Psoas muscle (tissue), 8 donors: ENCODE measurements at places on chromosomes 7 and 10. TPM values are rescaled to one million over a fixed set of nuclear protein-coding genes. Genes with fewer than 3 reads are reported as not detected.

CCDC71L gene
- 12.4 TPM for total RNA-seq

TMEM176A gene
- total RNA-seq: 4.7 TPM

TFAM gene
- total RNA-seq: 36.0 TPM

PAOX gene
- 3.5 TPM for total RNA-seq

DNA sequence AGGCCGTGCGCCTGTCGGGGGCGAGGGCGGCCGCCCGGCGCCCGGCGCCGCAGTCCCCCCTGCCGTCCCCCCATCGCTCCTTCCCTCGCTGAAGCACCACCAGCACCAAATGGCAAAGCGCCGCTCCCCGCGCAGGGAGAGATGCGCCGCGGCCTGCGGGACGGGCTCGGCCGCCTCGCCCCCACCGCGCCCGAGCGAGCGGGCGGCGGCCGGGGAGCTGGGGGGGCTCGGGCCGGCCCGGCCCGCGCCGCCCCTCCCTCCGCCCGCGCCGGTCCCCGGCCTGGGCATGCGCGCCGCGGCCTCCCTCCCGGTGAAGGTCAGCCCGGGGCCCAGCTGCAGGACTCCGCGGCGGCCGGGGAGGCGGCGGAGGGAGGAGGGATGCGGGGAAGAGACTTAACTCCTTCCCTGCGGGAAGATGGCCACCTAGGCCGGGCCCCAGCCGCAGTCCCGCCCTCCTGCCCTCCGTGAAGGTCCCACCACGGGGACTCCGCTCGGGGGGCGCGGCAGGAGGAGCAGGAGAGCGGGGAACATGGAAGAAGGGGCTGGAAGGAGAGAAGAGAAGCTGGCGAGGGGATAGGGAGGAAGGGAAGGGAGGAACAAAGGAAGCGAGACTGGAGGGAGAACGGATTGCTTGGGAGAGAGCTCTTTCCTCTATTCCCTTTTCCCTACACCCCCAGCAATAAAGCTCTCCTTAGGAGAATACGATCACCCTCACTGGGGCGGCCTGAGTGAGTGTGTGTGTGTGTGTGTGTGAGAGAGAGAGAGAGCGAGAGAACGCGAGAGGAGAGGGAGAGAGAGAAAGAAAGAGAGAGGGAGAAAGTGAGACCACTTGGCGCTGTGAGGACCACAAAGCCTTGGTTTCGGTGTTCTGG, 3.4 kb upstream of the SMARCD3 start:
- DNase-seq: peak; percentile 84

GRCh38 chr7:137690635-137691034, 156.1 kb downstream of the DGKI start:
- DNase-seq: no peak

DNA sequence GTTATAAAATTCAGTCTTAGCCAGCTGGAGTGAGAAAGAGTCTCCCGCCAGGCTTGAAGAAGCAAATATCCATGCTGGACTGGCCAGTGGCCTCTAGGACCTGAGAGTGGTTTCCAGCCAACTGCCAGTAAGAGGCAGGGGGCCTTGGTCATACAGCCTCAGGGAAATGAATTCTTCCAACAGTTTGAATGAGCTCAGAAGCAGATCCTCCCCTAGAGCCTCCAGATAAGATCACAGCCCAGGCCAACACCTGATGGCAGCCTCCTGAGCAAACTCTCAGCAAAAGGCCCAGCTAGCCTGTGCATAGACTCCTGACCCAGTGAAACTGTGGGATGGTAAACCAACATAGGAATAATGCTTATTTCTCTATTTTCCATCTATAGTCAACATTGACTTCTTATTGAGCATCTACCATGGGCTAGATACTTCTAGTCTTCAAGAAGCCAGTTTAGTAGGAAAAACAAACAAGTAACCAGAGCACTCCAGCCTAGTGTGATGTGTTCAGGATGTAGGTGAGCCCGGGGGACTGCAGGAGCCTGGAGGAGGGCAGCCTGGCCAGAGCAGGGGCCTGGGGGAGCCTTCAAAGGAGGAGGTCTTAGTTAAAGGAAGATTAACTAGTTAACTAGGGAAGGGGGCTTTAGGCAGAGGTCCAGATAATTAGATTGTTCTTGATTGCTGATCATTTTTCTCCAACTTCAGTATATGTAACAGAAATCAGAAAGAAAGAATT, 115.4 kb upstream of the ADO start:
- DNase-seq: no peak

- no peak for DNase-seq
These were observed 78.7 kb upstream of the SVIL start for GRCh38 chr10:29713450-29713849.

DNA sequence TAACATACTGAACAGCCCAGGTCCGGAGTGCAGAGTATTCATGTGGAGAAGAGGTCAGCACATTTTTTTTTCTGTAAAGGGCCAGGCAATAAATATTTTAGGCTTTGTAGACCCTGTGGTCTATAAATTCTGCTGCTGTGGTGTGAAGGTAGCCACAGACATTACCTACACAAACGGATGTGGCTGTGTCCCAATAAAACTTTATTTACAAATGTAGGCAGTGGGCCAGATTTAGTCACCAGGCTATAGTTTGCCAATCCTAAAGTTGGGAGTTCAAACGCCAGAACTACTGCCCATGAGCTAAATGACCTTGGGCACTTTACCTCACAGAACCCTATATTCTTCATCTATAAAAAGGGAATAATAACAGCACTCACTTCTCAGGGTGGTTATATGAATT, 13.4 kb downstream of the FAM53B start:
- DNase-seq: no peak

DNA sequence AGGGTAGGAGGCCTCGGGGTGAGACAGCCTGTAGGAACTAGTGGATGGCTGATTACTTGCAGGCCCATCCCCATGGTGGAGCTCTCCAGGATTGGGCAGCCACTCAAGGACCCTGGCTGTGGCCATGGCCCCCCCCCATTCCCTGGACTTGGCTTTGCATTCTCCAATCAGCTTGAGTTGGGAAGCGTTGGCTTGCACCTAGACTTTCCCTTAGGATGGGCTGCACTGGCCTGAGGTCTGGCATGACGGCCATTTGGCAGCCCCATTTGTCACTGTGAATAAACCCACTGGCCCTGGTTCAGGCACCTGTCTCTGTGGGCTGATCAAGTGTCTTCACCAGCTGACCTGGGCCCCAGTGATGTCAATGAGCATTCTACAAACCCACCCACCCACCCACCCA, 41.4 kb downstream of the RAMP3 start:
- peak; percentile 13 for DNase-seq

GRCh38 chr10:122494833-122495232, 33.5 kb downstream of the HTRA1 start:
- peak; percentile 80 for DNase-seq

DNA sequence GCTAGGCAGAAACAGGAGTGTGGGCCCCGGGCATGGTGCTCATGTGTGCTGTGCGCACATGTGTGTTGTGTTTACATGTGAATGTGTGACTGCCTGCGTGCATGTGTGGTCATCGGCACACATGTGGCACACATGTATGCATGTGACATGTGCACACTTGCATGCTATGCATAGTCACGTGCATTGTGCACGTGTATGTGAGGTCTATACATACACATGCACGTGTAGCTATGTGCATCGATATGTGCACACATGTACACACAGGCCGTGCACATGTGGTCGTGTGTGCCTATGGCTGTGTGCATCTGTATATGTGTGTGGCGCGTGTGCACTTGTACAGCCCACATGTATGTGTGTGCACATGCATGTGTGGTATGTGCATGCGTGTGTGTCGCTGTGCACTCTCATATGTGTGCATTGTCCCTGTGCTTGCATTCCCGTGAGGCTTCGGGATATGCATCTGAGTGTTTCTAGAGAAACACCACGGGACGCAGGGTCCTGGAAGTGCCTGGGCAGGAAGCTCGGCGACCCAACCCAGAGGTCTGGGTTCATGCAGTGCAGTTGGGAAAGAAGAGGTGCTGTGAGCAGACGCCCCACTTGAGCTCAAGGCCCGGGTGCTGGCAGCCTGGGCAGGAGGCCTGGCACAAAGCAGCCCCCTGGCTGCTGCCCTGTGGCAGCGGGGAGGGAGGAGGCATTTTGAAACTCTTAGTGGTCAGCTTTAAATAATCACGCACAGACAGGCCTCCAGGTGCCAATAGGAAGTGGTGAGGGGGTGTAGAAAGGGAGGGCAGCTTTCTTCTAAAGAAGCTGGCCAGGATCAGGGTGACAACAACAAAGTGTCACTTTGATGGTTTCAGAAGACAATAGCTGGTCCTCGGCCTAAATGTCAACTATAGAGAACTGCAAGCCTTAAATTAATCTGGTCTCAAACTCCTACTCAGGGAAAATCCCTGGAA, 410.0 kb upstream of the MGMT start:
- no peak for DNase-seq

DNA sequence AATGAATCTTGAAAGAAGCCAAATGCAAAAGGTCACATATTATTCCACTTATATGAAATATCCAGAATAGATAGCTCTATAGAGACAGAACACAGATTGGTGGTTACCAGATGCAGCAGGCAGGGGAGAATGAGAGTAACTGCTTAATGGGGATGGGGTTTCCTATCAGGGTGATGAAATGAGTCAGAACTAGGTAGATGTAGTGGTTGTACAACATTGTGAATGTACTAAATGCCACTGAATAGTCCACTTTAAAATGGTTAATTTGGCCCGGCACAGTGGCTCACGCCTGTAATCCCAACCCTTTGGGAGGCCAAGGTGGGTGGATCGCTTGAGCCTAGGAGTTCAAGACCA, 9.4 kb upstream of the SLC25A28 start:
- no peak for DNase-seq

DNA sequence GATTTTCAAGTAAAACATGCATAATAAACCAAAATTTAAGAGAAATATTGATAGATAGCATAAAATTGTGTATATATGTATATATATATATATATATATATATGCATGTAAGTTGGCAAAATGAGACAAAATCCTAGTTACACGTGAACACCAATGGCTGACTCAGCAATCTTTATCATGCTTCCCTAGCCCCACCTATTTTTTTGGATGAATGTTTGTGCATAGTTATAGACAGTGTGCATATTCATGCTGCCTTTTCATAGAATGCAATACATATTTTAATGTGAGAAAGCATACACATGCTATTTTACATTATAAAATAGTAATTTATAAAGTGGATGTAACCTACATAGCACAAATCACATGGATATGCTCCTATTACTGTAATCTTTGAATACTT, 230.3 kb downstream of the SH2D4B start:
- no peak for DNase-seq

DNA sequence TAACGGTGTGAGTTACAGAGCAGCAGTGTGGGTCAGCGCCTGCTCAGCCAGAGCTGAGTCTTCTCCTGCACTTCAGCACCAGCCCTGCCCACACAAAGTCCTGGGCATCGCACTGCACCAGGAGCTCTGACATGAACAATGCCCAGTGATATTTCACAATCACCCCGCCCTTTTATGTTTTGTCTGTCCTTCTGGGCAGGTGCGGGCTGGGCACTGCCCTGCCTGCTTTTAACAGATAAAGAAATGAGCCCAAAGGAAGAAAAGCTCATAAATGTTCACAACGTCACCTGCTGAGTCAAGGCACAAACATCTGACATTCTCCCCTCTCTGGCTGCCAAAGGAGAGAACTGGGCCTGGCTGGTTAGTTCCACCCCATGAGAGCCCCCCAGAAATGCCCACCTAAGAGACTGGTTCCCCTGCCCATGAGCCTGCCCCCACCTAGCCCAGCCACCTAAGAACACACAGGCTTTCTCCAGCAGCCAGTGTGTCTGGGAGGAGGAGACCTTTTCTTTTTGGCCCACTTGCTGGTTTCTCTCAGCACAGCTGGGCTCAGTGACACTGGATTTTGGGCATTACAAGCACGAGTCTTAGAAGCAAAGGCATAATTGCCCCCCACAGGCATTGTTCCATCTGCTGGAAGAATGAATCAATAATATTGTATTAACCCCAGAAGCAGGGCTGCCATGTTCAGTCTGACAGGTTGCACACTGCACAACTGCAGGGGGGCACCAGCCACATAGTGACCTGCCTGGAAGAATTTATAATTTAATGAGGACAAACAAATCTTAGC, 22.3 kb downstream of the CALML3 start:
- no peak for DNase-seq

- no peak for DNase-seq
These were observed 73.4 kb downstream of the CDK14 start for GRCh38 chr7:90669492-90669891.

DNA sequence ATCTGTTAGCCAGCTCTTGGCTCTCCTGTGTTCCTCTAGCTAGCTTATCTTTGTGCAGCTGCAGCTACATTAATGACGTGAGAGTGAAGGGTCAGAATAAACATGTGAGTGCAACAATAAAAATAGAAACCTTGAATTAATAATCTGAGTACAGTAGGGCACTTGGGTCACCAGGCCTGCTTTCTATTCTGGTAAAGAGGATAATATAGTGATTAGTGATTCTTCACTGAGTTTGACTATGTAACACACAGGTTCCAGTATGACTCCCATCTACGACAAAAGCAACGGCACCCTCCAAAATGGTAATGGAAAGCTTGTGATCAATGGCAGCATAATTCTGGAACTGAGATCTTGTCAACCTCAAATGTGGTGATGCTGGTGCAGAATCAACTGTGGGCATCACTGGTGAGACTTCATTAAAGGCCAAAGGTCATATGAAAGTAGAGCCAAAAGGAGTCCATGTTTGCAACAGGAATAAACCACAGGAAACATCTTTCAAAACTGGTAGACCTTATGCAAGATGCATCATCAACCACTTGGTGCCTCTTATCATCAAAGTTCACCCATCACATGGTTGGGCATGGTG, 77.6 kb downstream of the NRBF2 start:
- no peak for DNase-seq

GRCh38 chr7:77425101-77426051, 9.2 kb upstream of the GSAP start:
- no peak for DNase-seq

DNA sequence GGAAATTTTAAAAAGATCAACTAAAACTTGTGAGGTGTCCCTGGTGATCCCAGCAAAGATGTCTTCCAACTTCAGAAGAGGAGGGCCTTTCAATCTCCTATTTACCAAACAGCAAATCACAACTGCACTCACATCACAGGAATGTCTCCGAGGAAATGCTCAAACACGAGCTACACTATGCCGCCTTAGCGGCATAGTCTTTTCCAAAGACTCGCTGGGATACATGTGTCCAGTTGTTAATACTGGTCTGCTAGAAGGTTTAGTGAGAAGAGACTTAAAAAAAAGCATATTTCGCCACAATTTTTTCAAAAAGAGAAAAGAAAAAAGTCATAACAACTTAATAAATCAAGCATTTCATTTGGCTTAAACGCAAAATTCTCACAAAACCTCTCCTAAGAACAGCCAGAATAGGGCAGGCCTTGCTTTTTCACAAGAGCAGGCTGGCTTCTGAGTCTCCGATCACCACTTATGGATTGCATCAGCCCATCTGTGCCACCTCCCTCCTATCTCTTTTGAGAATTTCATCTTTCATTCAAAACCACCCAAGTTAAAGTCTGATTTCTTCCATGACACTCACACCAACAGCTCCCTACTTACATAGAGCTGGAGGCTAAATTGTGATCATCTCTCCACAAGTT, 66.1 kb downstream of the GNA12 start:
- no peak for DNase-seq

GRCh38 chr7:1621718-1622117, 48.4 kb upstream of the ELFN1 start:
- DNase-seq: no peak

GRCh38 chr10:101561068-101561915, 26.8 kb downstream of the POLL start:
- no peak for DNase-seq
